ENCODE measurements at places on chromosomes 12 and 14.

DNA sequence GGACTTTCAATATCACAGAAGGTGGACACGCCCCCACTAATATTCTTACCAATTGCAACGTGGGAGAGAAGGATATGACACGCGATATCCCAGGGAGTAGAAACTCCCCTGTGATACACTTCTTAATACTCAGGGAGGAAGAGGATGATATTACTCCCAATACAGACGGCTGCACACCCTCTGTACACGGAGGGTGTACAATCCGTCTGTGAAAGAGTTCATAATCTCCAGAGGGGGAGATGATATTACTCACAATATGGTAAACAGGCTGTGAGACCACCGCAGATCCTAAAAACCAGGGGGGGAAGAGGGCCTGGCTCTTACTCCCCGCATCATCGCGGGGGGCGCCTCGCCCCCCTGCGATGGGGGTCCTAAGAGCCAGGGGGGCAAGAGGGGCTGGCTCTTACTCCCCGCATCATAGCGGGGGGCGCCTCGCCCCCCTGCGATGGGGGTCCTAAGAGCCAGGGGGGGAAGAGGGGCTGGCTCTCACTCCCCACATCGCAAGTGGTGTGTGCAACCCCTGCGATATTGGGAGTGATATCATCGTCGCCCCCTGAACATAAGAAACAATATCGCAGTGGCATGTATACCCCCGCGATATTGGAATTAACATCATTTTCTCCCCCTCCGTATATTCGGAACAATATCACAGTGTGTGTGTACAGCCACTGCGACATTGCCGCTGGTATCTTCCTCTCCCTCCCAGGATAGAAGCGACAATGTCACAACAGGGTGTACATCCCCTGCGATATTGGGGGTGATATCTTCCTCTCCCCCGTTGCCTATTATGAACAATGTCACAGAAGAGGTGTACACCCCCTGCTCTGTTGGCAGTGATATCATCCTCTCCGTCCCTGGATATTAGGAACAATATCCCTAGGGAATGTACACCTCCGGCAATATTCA, 8.9 kb upstream of the CLEC6A start:
- no peak for DNase-seq

GRCh38 chr12:1907652-1908611, 10.5 kb downstream of the CACNA2D4 start:
- peak; percentile 30 for DNase-seq

DNA sequence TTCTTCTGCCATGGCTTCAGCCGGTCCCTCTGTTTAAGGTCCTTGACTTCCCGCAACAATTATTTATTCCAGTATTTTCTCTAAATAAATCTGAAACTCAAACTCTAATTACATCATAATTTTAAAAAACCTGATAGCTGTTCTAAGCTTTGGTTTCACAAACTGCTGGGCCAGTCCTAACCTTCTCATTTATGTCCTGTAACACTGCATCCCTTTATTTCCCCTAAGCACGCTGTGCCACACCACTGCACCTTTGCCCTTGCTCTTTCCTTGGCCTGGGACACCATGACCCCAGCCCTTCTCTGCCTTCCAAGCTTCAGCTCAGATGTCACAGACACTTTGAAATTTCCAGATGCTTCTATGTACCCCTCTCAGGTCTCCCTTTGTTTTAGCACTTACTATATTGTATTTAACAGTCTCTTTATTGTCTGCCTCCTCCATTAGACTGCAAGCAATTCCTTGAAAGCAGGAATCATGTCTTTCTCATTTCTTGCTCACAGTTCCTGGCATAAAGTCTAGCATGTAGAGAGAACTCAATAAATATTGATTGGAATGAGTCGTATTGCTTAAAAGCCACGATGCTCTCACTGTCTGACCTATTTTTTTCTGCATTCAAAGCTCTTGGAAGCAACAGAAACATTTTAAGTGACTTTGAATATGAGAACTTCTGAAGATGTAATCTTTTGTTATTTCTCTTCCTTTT, 111.1 kb downstream of the ERGIC2 start:
- no peak for DNase-seq

DNA sequence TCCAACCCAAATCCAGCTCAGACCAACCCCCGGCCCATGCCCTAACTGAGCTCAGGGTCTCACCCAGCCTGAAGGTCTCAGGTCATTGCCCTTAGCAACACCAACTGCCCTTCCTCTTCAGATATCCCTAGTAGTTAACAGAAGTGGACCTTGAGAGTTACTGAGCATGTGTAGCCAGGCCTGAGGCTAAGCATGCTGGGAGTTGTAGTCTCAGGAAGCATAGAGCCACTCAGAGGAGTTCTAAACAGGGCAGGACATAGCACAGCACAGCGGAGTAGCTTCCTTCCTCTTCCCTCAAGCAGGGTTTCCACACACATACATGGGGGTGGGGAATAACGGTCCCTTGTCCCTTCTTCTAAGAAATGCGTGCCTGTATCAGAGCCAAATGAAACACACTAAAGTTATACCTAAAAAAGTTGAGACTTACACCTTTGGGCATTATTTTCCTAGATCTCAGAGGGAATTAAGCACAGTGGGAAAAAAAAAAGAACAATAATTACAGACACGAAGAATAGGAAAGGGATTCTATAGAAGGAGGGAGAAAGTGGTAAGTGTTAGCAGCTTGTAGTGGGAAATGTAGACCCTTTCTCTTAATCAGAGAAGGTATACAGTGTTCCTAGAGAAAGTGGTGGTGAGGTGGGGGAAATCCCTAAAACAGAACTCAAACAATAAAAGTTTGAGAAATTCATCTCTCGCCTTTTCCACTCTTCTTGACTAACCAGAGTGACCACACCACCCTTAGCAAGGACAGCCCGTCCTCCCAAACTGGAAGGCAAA, 4.4 kb downstream of the KMT2D start:
- no peak for DNase-seq

DNA sequence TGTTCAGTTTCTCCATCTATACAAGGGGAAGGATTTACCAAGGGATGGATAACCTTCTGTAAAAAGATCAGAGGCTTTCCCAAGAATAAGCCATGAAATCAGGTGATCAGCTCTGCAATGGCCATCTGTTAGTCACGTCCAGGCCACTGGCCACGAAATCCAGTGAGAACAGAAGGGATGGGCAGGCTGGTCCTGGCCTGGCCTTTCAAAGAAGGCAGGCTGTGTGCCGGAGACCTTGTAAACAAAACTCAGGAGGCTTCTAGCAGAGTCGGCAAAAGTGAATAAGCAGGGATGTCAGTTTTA, 68.5 kb downstream of the RNF34 start:
- no peak for DNase-seq

GRCh38 chr12:12265571-12266388, 1.1 kb downstream of the LRP6 start:
- DNase-seq, result peak; percentile 75

GRCh38 chr12:6540181-6540877, 6.0 kb downstream of the GAPDH start:
- peak; percentile 67 for DNase-seq

DNA sequence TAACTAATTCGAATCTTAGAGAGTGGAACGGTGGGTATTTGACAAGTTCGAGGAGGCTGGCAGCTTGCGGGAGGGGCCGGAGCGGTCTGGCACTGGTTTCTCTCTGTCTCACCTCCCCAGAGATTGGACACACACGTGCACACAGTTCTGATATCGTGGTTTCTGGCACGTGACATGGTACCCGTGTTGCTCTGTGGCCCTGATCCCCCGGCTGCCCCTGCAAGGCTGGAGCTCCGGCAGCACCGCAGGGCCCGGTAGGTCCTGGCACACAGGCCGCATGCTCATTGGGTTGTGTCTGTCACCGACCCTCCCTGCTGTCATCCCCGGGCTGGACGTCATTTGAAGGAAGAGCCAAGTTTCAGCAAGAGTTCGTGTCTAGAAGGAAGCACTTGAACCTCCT, 82.7 kb downstream of the PPP2R5C start:
- DNase-seq, result no peak

- peak; percentile 39 for DNase-seq
These were observed 10.9 kb upstream of the IL26 start for GRCh38 chr12:68236421-68237059.

GRCh38 chr12:102314821-102315220, 117.2 kb upstream of the PMCH start:
- DNase-seq, result no peak

- no peak for DNase-seq
These were observed 42.1 kb downstream of the DRAM1 start for GRCh38 chr12:101919447-101919846.

- DNase-seq, result peak; percentile 34
These were observed 110.3 kb upstream of the NCOR2 start for GRCh38 chr12:124677552-124678356.

GRCh38 chr12:75207338-75208083, 2.1 kb downstream of the KCNC2 start:
- DNase-seq, result no peak

- DNase-seq, result no peak
These were observed 154.9 kb downstream of the SEC23A start for GRCh38 chr14:38948171-38948570.

DNA sequence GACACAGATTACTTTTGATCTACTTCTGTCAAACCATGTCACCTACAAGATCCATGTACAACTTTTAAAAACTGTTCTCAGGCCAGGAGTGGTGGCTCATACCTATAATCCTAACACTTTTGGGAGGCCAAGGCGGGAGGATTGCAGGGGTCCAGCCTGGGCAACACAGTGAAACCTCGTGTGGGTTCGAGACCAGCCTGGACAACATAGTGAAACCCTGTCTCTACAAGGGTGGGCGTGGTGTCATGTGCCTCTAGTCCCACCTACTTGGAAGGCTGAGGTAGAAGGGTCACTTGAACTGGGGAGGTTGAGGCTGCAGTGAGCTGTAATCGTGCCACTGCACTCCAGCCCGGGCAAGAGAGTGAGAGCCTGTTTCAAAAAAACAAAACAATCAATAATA, 5.7 kb downstream of the WDR20 start:
- DNase-seq, result no peak

- peak; percentile 76 for DNase-seq
These were observed 46.7 kb downstream of the LRRC74A start for GRCh38 chr14:76872796-76873432.

- peak; percentile 17 for DNase-seq
These were observed 316.1 kb downstream of the GALC start for GRCh38 chr14:87676814-87677437.

- no peak for DNase-seq
These were observed 44.8 kb upstream of the METAP2 start for GRCh38 chr12:95429172-95429510.

DNA sequence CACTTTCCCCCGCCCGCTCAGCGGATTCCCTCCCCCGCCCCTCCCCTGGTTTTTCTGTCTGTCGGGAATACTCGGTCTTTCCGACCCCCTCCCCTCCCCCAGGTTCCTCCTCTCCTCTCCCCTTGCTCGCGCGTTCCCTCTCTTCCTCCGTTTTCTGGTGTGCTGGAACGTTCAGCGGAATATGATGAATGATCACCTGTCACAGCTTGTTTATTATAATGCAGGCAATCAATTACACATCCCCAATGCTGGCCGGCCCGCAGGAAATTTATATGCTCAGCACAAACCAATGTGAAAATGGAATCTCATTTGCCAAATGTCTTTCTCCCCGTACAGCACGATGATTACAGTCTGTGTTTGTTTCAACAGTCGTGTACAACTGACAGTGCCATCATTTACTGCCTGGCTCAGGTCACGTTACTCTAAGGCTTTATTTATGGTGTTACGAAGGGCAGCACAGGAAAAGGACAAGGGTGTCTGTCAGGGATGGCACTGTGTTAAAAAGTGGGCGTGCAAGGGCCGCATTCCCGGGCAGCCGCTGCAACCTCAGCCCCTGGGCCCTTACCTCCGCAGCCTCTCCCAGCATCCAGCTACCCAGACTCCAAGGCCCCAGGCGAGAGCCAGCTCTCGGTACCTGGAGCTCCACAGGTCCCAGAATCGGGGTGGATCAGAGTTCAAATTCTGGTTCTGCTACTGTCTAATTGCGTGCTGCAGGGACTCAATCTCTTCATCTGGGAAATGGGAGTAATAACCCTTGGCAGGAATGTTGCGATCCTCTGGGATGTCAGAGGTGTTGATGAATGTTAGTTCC, 24.7 kb upstream of the MAP1LC3B2 start:
- peak; percentile 33 for DNase-seq

- no peak for DNase-seq
These were observed 14.7 kb downstream of the TMEM30B start for GRCh38 chr14:61266436-61266835.

DNA sequence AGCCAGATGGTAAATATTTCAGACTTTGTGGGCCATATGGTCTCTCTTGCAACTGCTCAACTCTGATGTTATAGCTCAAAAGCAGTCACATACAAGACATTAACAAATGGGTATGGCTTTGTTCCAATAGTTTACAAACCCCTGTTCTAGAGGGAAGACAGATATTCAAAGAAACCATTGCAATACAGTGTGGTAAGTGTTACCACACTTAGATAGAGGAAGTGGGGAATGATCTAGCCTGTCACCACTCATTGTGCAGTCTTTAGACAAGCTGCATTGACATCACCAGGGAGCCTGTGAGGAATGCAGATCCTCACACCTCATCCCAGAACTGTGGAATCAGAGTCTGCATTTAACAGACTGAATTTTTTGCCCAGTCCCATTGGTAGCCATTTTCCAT, 80.0 kb upstream of the RGS6 start:
- no peak for DNase-seq

DNA sequence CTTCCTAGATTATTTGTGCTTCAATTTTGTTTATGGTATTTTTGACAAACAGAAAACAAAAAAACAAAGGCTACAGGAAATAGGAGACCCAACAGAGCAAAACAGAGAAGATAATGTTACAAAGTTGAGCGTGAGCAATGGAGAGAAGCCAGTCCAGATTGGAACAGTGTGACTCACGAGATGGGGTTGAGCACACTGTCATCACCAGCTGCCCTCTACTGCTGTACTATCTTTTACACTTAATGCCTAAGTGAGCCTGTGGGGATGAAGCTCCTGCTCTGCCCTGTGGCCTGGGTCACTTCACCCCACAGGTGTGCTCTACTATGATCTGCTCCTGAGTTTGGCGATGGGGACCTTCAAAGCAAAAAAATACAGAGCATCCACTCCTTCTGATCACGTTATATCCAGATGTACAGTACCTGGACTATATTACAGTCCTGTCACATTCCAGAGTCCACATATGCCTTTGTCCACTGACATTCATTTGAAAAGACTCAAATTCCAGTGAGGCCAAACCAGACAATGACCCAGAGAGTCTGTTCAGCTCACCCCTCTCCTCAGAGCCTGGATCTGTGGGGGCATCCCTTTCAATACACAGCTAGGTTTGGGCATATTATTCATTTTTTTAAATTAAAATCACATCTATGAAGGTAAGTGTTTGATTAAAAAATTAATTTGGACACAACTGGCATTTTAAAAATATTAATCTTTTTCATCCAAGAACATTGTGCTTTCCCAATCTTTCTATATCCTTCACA, 4.4 kb downstream of the IPO8 start:
- DNase-seq, result no peak
